ENCODE measurements at places on chromosomes 11 and 22.

GRCh38 chr11:26575946-26576345, 3.9 kb upstream of the MUC15 start:
- DNase-seq, result no peak

DNA sequence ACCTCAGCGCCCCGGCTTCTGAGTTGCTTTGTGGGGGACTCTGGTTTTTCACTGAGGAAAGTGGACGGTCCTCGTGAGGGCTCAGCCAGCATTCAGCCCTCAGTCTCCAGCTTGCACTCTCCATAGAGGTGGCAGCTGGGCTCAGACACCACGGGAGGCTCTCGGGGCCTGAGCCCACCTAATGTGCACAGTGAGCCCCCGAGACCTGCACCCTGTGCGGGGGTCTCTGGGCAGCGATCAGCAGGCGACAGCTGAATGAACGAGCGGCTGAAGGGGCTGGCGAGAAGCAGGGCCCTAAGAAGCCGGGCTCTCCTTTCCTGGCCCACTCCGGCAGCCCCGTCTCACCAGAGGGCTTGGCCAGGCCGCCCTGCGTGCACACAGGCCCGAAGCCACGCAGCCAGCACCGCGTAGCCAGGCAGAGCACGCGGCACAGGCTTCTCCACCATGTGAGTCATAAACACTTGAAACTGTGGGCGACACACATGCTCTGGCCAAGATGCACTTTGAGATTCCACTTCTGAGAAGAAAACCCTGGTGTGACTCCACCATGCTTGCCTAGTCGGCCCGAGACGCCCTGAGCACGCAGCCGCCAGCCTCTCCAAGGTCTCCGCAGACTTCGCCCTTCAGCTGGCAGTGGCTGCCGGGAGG, 28.0 kb downstream of the TOLLIP start:
- DNase-seq, result no peak

DNA sequence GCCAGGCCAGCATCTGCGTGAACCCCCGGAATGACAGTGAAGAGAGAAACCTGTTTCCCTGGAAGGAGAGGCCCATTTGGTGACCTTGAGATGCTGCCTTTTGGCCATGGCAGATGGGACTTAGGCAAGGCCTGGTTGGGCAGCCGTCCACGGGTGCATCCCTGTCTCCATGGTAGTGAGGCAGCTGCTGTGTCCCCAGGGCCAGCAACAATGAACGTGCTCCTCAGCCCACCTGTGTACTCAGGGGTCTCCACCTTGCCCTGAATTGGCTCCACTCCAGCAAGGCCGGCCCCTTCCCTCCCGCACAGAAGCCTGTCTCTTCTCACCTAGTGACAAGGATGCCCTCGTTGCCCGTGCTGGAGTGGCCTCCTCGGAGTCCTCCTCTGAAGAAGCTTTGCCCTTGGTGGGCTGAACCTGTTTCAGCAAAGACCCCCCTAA, 441.1 kb downstream of the TBC1D22A start:
- DNase-seq, result no peak

GRCh38 chr11:68643585-68643984, 40.8 kb upstream of the GAL start:
- no peak for DNase-seq

DNA sequence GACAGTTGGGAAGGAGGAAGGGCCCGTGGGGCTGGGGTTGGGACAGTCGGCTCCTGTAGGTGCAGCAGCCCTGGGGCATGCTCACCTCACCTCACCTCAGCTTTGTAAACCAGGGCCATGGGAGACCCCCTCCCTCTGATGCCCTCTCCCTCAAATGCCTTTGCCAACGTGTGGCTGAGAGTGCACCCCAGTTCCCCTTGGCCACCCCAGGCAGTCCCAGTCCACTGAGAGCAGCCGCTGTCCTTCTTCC, 4.2 kb upstream of the NEAT1 start:
- DNase-seq, result no peak

Data from uterus (tissue), 4 donors.